ENCODE measurements at places on chromosomes 2 and 18.
A peak's percentile ranks its signal among the peaks of the same experiment; 100 is the strongest.

DNA sequence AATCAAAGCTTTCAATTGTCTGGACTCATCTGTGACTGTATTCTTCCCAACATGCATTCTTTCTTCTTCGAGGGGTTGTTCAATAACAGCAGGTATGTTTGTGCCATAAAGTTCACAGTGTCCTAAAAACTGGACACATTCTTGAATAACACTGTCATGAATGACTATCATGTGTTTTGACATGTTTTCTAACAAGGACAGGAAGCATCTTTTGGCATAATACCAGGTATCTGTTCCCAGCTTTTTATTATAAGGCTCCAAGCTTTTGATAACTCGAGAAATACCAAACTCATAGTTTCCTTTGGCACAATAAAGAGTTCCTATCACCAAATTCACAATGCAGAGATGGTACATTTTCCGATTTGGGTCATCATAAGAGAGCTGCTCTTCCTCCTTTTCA, 224.2 kb downstream of the AGPS start:
- no peak for DNase-seq

GRCh38 chr2:39893616-39894015, 114.6 kb upstream of the THUMPD2 start:
- no peak for DNase-seq

- DNase-seq = no peak
These were observed 356.9 kb downstream of the ZNF521 start for GRCh38 chr18:24995056-24995455.

DNA sequence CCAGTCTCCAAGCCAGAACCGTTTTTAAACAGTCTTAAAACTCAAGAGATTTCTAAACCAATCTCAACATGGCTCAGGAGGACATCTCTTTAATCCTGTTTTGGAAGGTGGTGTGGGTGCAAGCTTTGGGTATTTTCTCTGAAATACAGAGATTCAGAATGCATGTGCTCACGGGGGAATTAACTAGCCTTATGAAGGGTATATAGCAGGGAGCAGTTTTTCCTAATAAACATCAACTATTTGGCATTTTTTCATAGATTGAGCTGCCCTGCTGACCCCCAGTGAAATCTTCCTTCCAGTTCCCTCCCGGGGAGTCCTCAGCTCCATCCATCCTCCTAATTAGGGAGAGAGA, 122.6 kb downstream of the SMAD7 start:
- no peak for DNase-seq

DNA sequence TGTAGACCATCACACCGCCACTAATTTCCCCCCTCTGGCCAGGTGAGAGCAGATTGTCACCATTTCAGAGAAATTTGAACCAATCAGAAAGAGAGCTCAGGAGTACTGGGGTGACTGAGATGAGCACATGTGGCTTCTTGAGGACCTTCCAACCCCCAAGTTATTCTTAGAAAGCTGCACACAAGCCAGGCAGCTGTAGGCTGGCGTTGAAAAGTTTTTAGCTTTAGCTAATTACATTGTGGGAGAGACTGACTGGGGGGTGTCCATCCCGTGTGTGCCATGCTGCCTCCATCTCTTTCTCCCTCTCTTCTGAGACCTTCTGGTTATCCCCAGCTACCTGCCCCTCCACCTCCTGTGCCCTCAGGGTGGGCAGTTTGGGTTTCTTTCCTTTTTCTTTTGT, 154.0 kb downstream of the AGAP1 start:
- no peak for DNase-seq

GRCh38 chr2:73243884-73244570, 9.9 kb downstream of the CCT7 start:
- DNase-seq = no peak

DNA sequence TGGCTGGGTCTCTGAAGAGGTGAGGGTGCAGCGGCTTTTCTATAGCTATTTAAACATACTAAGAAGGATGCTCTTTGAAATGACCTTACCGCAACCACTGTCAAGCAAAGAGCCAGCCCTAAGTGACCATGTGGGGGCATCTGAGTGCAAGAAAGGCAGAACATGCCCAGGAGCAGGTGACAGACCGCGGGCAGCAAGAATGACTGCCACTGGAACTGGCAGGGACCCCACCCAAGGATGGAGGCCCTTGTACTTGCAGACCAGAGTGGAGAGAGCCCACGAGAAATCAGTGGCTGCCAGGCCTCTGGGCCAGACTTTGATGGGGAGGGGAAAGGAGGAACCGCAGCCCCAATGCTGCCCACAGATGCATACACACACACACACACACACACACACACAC, 33.1 kb downstream of the DNMT3A start:
- no peak for DNase-seq

GRCh38 chr2:191020742-191021381, 6.9 kb upstream of the STAT1 start:
- DNase-seq = peak; percentile 26

DNA sequence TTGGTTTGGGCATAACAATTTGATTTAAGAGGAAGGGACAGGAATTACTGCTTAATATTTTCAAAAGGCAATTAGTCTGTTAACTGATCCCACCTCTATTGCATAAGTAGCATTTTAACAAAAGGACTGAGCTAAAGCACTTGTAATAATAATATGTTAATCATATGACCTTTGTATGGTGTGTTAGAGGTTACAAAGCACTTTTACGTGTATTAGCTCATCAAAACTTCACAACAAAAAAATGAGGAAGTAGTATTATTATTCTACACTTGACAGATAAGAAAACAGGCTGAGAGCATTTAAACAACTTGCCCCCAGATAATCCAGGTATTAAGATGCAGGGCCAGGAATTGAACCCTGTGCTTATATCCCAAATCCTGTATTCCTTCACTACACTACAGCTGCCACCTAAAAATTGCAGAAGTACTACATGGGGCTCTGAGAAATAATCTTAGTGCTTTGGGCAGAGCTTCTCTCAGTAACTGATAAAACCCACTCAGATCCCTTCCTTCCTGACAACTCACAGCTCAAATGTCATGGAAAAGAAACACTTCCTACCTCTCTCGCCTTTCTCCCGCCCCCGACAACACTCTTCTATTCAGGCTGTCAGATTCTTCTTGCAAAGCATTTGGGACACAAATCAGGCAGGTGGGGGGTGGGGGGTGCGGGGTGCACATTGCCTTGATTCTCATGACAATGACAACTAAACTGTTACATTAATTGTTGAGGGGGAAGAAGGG, 20.7 kb upstream of the KCTD1 start:
- DNase-seq = no peak

GRCh38 chr2:113232740-113233139, 46.0 kb downstream of the PAX8 start:
- no peak for DNase-seq

- DNase-seq = no peak
These were observed 692.3 kb downstream of the LRP1B start for GRCh38 chr2:141438536-141438935.

DNA sequence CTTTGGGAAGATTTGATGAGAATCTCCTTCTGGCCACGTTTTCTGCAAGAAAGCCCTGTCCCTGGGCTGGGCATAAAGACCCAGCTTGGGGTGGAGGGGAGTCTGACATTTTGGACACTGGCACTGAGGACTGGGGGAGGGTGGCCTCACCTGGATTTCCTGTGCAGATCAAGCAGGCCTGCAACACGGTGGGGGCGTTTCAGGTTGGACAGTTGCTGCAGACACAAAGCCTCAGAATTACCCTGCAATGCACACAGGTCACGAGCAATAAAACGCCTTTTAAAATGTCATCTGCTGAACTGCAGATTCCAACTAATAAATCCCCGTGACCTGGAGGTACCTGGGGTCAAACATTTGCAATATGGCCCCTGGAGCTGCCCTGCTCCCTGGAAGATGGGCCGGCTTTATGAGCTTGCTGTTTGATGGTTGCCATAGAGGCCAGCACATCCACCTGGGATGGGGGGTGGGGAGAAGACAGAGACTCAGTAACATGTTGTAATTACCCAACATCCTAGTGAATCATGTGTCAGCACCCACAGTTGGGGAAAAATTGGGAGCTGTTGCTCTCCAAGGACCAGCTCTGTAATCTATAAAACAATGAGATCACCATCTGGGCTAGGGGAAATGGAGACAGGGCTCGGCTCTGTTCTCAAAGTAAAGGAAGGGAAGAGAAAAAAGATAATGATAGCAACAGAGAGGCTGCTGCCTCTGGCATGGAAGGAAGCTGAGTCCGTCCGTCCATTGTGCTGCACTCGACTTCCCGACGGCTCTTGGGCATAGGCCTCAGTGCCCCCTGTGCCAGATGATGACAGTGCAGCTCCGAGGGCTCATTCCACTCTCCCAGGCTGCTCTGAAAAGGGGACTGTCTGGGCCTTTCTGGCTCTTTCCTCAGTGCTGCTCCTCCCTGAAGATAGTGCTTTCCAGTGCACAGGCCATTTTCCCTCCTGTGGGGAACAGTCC, 340.3 kb downstream of the CYRIA start:
- DNase-seq = no peak

DNA sequence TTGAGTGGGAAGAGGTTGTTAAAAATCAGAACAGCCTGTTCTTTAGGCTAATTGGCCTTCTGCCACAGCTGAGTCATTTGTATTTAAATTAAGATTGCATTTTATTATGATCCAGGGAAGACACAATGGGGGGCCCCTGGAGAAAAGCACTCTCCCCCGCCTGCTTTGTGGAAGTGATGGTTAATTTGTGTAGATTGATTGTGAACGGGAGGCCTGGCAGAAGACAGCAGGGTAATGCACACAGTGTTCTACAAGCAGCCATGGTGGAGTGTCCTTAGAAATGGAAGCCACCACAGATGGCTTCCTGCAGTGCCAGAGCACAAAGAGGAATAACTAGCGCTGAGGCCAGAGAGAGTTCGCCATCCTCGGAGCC, 19.6 kb downstream of the RAMP1 start:
- no peak for DNase-seq

DNA sequence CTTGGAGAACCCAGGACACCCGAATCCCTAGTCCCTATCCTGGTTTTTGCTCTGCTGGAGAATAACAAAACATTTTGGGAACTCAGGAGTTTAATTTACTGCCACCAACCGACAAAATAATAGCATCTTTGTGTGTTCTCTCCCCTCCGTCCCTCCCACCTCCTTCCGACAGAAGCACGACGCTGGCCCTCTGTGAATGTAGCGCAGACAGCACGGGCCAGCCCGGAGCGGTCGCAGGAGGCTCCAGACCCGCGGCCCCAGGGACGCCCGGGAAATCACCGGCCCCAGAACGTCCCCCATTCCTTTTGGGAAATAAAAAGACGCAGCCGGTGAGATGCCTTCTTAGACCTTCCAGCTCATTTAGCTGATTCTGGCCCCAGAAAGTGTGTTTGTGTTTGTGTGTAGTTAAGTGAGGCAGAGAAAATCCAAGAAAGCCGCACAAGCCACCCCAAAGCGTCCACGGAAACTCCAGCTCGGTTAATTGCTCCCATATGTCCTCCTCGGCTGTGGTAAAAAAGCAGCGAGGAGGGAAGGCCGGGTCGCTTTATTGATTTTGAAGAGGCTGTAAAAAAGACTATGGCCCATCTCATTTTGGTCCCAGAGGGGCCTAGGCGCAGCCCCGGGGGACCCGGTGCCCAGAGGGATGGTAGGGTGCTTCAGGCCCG, 577 bp upstream of the TANC1 start:
- DNase-seq = no peak

Measured in CD4-positive, alpha-beta T cell treated with Interleukin-17A for 1 hour (primary cell).